Body of pancreas (tissue), 4 donors: ENCODE measurements at places on chromosomes 5 and 9.

- no peak for DNase-seq
Observed at GRCh38 chr9:127252410-127253318, 11.9 kb upstream of the GARNL3 start.

DNA sequence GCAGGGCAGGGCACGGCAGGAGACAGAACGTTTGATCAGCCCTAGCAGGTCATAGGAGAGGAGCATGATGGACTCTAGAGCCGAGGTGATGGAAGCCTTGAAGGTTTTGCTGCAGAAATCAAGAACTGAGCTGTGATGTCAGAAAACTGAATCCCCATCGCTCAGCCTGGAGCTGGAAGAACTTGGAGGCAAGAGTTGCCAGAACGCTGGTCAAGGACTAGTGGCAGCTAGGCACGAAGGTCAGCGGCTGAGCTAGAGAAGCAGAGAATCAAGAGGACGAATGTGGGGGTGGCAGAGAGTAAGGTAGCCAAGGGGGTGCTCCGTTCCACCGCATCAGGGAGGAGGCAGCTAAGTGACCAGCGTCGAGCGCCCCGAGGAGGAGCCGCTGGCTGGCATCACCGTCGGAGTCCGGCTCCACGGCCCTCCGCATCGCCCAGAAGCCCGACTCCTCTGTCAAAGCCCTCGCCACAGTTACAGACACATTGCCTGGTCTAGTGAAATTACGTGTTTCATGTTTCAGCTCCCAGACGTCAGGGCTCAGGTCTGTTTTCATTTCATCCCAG, 1.2 kb upstream of the GALNT10 start:
- DNase-seq: no peak

DNA sequence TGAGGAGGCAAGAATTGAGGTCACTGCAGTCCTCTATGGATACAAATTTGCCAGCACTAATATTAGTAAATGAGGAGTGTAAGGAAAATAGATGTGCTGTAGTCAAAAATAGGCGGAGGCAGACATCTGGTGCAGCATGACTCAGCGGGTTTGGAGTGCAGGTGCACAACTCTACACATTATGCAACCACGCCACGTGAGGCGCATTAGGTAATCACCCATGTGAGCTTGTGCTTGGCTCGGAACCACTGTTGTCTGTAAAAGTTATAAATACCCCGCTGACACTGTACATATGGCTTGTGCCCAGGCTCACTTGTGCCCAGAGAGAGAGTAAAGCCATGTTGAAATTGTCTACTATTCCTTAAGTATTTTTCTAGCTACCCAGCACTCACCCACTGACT, 623.5 kb upstream of the NUDT12 start:
- peak; percentile 64 for DNase-seq

- DNase-seq: no peak
Observed at GRCh38 chr5:168833936-168834335, 254.8 kb upstream of the PANK3 start.

DNA sequence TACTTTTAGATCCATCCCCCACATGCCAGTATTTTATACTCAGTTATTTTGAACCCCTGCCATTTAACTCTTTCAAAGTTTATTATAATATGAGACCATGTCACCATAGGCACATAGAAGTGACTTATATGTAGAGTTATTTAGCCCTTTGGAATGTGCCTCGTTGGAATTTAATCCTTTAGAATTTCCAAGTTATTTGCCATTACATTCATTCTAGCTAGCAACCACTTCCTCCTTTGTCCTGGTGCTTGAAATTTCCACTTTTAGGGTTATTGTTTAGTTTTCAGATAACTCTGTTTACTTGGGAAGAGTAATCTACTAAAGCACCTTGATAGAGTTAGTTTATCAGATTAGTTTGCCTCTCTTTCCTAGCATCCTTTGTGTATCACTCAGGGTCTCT, 82.8 kb upstream of the TLE1 start:
- no peak for DNase-seq

DNA sequence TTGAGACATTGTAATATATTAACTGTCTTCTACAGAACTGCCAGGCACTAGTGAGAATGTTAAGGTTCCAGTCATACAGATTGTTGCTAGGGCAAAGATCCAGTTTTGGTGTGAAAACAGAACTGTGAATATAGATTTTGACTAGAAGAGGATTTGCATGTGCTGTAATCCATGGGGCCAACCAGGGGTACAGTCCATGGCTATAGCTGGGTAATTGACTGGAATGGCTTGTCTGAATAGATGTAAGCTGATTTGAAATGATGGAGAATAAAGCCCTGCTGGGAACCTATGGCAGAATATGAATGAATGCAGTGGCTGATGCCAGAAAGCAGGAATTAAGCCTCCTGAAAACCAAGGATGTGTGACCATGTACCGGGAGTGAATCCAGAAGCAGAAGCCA, 748.5 kb upstream of the CDH10 start:
- DNase-seq: no peak

DNA sequence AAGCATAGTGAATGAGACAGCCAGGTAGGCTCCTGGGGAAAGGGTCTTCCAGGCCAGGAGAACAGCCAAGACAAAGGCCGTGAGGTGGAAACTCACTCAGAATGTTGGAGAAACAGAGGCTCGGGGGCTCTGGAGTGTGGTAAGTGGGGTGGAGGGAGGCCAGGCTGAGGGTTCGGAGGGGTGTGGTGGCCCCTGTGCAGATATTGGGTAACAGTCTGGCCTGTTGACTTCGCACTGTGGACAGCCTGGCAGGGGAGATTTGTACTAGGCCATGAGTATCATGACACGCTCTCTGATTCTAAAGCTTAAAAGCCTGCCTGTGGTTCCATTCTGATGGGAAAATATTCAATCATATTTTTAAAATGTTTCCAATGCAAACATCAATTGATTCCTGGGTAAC, 239.3 kb downstream of the GADD45G start:
- no peak for DNase-seq

DNA sequence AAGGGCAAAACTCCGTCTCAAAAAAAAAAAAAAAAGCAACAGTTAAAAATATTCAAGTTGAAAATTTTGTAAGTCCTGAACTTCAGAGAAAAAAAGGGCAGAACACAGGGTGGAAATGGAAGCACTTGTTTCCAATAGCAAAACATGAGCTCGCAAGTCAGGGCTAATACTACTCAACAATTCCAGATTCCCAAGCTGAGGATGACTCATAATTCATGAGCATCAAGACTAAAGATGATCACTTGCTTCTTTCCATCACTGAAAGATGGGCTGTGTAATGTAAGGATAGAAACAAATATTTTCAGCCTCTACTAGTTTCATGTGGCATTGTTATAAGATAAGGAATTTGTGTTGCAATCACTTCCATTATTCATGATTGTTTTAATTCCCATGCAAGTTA, 33.5 kb upstream of the FST start:
- DNase-seq: no peak

- DNase-seq: no peak
Observed at GRCh38 chr5:168215646-168216045, 75.8 kb upstream of the WWC1 start.

- DNase-seq: no peak
Observed at GRCh38 chr9:13554626-13555025, 275.1 kb upstream of the MPDZ start.

GRCh38 chr9:82456642-82457041, 468.1 kb downstream of the SPATA31D1 start:
- DNase-seq: no peak

DNA sequence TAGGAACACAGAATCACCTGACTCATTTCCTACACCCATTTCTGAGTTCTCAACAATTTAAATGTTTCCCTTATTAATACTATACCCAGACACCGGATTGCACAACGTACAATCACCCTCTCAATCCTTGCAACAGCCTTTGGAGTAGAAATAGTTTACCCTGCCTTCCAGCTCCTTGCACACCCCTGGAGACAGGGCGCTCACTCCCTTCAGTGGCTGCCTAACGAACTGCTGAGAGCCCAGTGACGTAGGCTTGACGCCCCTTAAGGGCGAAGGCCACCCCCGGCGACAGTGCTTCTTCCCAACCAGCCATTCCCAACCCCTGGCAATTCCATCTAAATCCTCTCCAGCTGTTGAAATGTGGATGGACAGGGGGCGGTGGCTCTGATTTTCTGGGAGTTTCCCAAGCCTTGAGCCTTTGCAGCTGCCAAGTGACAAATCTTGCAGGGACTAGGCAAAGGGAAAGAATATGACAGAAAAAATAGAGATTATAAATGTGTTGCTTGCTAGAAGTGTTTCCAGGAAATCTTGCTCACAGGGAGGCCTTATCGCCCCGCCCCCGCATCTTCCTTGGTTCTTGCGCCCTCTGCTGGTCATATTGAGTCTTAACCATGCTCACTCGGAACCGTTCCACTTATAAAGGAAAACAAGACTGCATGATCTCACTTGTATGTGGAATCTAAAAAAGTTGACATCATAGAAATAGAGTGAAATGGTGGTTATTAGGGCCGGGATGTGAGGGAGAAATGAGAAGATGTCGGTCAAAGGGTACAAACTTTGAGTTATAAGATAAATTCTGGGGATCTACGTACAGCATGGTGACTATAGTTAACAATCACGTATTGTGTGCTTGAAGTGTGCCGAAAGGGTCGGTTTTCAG, 7.6 kb upstream of the BARX1 start:
- peak; percentile 87 for DNase-seq

DNA sequence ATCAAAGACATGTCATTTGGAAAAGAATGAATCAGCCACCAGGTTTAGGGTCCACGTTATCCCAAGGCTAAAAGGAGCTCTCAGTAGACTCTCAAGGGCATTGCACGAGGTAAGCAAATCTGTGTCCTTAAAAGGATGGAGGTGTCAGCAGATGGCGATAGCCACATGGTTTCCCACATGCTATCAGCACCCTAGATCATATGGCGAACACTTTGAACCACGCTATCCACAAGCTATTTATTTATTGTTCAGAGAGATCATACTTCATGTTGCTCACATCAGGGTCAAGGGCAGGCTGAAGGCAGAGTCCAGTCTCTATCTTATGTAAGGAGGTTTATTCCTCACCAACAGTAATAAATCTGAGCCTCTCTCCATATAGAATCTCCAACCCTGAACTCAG, 43.7 kb downstream of the CDH6 start:
- DNase-seq: no peak

DNA sequence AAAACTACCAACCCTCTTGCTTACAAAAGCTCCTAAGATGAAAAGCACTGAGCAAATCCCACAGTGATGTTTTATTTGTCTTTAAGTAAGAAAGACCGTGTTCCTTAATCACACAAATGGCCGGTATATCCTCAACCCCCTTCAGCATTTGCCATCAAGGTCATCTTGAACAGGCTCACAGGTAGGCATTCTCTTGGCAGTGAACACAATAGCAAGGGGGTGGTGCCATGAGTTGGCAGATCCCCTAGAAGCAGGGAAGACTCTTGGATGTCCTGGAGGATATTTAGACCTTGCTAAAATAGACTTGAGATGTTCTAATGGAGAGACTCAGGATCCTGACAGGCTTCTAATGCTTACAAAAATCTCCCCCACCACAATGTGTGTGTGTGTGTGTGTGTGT, 323.0 kb downstream of the SPOCK1 start:
- DNase-seq: peak; percentile 46

- DNase-seq: no peak
Observed at GRCh38 chr9:31210978-31211570, 1173.4 kb upstream of the ACO1 start.

- DNase-seq: peak; percentile 60
Observed at GRCh38 chr5:151239237-151239861, 13.6 kb upstream of the GM2A start.
